Activated T-helper 1 cell treated with anti-CD3 and anti-CD28 coated beads, Interleukin-2, amount 50 U/mL, for 16 hours (primary cell): ENCODE measurements at places on chromosomes 12 and 14.

GRCh38 chr12:15494329-15495046, 172.2 kb downstream of the PTPRO start:
- DNase-seq: no peak

GRCh38 chr14:82126006-82126405, 592.4 kb upstream of the SEL1L start:
- no peak for DNase-seq

DNA sequence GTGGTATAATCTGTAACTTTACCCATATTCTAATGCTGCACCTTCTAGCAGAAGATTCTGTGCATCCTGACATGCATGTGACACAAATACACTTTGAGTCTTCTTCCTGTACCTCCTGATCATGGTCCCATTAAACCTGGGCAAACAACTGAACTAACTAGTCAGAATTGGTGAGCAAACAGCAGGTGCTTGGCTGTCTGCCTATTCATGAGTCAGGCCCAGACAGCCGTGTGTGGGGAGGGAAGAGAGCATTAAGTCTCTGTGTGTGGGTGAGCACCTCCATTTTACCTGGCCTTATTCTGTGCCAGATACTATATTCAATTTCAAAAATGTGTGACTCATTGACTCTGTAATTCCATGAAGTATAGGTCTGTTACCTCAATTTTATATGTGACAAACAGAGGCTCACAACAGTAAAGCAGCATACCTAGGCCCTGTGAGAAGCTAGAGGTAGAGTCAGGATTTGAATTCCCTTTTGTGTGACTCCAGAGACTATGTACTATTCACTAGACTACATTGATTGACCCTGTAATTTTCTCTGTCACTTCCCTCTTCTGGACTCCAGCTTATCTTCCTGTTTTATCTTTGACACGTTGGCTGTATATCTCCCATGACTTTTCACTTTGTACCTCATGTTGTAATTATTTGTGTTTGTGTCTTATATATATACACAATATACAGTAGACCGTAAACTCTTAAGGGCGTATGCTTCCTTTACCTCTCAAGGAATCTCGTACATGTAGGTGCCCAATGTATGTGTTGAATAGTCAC, 32.2 kb downstream of the SUSD6 start:
- peak; percentile 28 for DNase-seq

DNA sequence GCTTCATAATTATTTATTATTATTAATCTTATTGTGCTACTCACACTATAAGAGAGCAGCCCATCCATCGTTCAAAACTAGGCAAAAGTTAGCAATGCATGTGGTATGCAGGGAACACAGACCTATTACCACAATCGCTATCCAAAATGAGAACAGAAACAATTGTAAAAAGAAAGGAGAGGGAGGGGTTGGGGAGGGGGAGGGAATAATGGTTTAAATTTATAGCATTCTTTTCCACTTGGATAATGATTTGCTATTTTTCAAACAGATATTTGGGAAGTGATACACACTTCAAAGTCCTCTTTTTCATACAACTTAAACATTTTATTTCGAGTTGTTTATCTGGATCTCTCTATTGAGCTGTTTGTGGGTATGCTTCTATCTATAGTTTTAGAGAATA, 248.6 kb upstream of the SOX5 start:
- no peak for DNase-seq

DNA sequence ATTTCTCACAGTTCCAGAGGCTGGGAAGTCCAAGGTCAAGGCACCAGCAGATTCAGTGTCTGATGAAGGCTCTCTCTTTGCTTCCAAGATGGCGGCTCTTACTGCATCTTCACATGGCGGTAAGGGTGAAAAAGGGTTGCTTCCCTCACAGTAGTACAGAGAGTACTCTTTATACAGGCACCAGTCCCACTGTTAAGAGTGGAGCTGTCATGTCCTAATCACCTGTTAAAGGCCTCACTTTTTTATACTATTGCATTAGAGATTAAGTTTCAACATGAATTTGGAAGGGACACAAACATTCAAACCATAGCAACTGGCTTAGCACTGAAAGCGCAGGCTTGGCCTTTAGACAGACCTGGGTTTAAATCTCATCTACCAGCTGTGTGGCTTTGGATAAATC, 50.0 kb upstream of the TCL1A start:
- DNase-seq: no peak

DNA sequence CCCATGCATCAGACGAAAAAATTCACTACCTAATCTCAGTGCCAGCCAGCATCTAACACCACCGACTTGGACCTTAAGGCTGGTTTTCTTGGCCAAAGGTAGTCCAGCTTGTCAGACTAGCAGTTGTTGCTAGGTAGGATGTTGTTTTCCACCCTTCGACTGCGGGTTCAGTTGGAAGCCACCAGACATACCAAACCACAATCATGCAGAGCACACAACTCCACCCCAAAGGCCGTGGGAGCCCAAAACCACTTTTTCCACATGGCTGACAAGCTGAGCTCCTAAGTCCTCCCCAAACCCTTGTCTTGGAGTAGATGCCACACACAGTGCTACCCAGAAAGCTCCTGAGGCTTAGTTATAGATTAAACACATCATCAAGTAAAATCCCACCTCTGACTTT, 46.8 kb downstream of the LRIG3 start:
- DNase-seq: no peak

DNA sequence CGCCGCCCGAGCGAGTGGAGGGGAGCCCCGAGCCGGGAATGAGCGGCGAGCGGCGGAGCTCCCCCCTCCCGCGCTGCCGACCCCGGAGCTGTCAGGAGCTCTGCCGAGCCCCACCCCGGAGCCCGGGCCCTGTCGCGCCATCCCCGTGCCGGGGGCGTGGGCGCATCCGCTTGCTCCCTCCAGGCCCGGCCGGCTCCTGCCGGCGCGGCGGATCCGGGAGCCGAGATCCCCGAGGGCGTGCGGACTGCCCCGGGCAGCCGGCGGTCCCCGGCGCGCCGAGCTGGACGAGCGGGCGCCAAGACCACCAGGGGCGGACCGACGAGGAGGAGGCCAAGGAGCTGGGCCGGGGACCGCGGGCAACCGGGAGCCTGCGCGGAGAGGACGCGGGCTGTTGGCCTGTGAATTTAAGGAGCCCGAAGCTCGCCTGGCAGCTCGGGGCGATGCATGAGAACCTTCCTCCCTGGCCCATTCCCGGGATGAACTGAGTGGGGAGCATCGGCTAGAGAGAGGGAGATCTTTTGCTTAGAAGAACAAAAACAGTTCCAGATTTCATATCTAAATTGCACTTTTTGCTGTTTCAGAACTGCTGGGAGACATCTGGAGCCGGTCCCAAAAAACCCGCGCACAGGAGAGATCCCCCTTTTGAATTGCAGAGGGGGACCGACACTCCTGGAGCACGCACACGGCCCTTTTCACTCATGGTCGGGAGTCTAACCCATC, 2.0 kb downstream of the PTHLH start:
- no peak for DNase-seq

GRCh38 chr14:80522411-80522810, 311.1 kb upstream of the DIO2 start:
- DNase-seq: no peak

DNA sequence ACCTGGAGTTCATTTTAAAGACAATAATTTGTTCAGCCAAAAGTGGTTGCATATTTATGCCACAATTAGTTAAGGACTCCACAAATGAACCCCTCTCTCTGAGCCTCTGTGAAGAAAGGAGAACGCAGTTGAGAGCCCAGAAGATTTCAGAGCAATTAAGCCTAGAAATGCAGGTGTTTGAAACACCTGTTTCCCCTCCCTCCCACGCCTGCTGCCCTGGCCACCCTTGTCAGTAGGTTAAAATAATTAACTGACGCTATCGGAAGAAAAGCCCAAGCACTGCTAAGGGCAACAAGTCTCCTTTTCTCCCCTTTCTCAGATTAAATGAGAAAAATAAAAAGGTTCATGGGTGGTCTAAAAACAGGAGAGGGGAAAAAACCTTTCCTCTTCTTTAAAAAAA, 99.2 kb downstream of the PPM1A start:
- DNase-seq: no peak

GRCh38 chr14:32382704-32383103, 53.6 kb downstream of the AKAP6 start:
- DNase-seq: no peak

GRCh38 chr12:114339626-114340025, 66.3 kb downstream of the TBX5 start:
- DNase-seq: no peak

DNA sequence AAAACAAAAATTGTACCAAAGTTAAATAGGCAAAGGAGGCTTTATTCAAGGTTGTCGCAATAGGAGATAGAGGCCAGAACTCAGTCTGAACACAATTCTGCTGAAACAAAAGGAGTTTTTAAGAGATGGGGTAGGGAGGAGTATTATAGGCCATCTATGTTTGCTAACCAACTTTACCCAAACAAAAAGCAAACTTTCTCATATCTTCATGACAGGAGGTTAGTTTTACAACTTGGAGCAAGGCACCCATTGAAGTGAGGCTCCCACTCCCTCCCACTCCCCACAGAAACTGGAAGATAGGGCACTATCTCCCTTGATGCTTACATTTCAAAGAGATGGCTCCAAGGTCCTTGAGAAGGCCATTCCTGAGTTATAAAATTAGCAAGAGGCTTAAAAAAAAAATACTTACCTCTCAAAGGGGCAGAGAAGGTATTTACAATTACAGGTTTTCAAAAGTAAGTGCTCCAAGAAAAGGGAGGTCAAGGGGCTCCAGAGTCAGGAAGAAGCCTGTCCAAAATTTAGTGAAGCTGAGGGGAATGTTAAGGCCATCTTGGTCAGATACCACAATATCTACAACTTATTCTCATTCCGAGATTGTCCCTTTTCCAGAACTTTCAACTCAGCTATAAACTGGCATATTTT, 84.4 kb upstream of the DHRS4 start:
- no peak for DNase-seq

GRCh38 chr14:70096866-70097265, 91.9 kb downstream of the SLC8A3 start:
- no peak for DNase-seq

- DNase-seq: no peak
Observed at GRCh38 chr12:48780381-48781025, 8.4 kb downstream of the ADCY6 start.

- no peak for DNase-seq
Observed at GRCh38 chr12:114658002-114658441, 26.0 kb downstream of the TBX3 start.

GRCh38 chr14:31880935-31881334, 196.2 kb upstream of the ARHGAP5 start:
- no peak for DNase-seq

DNA sequence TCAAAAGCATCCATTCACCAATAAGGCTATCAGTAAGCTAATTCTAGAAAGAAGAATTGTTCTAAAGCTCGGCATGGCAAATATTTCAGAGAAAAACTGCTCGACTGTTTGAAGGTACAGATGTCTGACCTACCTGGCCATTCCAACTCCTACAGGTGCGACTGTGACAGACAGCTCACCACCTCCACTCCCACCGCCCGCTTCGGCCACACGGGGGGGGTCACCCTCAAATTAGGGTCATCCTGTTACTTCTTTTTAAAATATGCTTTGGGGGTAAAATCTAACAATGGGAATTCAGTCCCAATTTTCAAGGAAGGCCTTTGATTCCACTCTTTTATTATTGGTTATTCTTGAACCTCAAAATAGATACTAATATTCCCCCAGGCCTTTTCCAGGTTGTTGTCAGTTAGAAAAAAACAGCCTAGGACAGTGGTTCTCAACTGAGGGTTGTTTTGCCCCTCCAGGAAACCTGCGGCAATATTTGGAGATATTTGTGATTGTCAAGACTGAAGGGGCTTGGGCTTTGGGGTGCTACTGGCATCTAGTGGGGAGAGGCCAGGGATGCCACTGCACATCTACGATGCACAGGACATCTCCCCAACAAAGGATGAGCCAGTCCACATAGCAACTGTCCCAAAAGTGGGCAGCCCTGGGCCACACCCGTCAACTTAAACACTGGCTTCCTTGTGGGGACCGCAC, 81.2 kb downstream of the BCL11B start:
- no peak for DNase-seq

DNA sequence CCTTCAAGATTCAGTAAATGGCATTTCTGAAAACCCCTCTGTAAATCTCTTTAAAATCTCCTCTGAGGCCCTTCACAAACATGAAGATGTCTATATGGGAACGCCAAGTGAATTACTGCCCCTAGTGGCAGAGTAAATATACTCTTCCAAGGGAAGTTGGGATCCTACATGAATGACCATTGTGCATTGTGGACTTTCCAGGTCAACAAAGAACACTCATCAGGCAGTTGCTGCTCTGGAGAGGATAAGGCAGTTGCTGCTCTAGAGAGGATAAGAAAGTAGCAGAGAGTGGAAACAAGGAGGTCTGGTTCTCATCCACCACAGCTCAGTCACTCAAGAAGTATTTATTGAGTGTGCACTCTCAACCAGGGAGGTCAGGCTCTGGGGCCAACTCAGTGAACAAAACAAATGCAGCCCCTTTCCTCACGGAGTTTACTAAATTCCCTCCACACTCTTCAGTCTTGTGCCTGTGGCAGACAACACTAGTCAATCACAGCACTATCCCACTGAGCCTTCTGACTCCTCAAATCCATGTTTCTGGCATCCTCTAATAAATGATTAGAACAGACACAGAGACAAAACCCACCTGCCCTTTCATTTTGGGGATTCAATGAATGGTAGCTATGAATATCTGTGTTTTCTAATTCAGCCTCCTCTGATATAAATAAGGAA, 52.9 kb downstream of the SVOP start:
- DNase-seq: no peak

DNA sequence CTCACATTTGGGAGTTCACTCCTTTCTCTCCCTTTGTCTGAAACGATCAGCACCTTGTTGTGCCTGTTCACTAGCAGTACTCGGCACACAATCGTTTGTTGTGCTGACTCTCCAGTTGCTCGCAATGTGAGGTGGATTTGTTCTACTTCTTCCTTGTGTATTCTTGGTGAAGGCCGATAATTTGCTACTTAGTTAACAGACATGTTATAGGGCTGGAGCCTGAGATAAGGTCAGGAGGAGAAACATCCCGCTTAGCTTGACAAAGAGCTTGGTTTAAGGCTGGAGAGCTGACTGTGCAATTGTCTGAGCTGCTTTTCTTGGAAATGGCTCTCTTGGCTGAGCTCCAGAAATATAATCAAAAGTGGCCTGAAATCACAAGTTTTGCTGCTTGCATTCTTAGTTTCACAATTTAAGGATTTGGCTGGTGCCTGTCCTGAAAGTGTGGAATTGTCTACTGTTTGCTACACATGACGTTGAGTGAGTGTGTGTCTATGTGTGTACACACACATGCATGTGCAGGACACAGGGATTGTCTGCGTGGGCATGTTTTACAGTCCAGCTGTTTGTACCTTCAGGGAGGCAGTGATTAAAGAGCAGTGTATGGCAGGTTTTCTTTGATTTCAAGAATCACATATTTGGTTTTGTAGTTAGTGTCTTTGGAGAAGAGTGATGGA, 77.7 kb downstream of the ARF6 start:
- no peak for DNase-seq

GRCh38 chr12:26275313-26276131, 80.1 kb downstream of the SSPN start:
- DNase-seq: no peak

DNA sequence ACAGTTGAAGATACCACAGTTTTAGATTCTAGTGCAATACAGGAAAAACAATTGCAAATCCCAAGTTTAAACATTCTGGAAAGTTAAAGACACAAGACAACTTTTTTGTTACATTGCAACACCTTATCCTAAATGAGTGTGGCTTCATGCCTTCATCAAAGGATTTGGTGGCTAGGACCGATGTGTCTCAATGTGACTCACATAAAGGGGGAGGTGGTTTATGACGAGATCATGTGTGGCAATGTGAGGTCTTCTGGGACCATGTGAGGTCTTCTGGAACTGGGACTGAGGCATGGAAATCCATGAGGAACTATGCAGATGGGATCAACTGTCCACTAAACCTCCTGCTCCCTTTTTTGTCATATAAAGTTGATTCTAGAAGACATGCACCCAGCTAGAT, 166.2 kb downstream of the PAX9 start:
- DNase-seq: no peak
